ENCODE measurements at places on chromosomes 7 and 10.

DNA sequence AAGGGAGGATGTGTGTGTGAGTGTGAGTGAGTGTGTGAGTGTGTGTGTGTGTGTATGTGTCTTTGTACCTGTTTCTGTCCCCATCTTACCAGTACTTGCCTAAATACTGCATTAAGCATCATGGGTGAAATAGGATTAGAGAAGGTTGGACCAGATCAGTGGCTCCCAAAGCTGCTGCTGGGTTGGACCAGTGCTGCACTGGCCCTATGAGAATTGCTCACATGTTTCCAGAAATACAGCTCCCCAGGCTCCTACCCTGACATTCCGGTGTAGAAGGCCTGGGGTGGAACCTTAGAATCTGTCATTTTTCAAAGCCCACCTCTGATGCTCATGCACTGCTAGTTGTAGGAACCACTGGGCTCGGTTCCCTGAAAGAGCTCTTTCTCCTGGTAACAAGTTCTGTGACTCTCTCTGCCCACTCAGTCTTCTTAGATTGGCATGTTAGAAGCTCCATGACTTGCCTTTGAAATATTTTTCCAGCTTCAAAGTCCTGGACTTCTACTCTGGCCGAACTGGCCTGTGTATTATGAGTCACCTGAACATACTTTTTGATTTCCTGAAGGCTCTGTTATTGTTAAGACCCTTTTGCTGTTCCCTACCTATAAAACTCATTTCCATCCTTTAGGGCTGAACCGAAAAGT, 224.7 kb downstream of the CUX1 start:
- no peak for DNase-seq

GRCh38 chr7:73973091-73973490, 54.9 kb upstream of the ELN start:
- no peak for DNase-seq

DNA sequence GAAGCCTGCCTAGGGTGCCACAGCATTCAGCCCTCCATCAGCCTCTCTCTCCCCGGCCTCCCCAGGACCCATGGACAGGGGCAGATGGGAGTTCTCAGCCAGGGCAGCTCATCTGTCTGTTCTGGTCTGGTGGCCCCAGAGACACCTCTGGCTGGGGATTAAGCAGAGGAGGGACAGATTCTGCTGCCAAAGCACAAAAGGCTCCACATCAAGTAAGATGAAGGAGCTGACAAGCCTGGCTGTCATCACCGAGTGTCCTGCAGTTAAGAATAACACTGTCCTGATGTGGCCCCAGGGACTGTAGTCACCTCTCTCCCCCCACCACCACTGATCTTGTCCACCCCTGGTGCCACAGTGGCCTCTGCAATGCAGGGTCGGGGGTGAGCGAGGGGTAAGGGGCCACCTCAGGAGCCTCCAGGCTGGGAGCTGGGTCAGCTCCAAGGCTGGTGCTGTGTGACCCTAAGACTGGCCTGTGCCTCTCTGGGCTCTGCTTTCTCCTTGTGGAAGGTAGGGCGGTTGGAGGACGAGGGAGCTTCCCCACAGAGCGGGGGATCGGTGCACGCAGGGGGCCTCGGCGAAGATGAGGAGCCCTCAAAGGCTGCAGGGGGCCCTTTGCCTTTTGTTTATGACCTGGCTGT, 18.7 kb downstream of the C10orf105 start:
- DNase-seq = no peak

DNA sequence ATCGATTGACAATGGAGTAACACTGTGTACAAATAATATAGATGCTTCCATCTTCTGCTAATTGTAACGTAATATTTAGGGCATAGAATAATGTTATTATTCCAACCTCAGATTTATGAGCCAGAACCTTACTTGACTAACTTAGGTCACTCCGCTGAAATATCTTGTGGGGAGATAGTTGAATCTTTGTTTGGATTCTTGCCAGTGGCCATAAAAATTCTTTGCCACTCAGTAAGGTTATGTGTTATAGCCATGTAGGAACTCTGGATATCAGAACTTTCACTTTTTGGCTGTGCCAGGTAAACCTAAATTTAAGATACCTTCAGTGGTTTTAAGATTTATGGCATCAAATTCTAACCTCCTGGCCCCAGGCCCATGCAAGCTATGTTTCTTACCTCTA, 197.6 kb downstream of the WDR11 start:
- DNase-seq = no peak

DNA sequence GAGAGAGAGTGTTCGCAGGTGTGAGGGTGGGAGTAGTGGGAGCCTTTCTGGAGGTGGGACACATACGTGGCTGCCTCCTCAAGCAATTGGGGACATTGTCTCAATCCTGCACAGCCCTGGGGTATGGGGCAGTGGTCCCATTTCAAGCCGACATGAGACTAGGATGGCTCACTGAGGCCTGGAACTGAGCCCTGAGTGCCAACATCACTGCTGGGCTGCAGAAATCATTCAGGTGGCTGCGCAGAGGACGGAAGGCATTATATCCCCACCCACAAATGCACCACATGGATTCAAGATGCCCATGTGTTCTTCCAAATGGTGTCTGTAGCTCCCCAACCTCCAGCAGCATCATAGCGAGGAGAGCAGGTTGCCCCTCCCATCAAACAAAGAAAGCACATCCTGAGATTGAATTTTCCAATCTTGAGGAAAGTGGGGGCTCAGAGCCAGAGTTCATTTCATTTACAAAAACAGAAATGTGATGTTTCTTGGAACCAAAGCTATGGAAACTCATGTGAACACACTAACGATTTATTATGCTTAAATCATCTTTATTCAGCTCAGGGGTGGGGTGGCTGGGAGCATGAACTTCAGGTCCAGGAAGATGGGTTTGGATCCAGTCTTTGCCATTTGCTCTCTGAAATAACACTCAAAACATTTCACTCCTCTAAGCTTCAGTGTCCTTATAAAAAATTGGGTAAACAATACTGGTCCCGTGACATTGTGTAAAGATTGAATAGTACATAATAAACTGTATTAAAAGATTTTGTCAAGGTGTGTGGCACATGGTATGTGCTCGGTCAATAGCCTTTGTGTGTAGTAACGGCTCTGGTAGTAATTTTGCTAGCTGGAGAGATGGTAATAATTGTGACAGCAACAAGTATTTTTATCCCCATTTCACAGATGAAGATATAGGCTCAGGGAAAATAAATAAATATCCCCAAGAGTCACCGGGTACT, 4.6 kb downstream of the SFTPA2 start:
- no peak for DNase-seq

DNA sequence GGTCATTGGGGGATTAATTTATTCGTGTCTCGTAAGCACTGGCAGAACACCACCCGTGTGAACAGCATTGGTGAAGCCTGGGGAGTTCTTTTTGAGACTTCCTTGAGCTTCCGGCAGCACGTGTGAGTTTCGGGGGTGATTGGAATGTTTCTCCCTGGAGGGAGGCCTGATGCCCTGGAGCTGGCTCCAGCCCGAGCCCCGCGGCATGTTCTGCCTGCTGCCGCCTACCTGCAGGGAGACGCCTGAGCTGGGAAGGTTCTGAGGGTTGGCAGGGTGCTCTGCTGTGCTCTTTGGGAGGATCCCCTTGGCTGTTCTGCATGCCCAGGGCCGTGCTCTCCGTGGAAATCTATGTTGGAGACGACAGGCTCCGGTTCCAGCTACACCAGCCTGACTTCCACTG, 159.3 kb downstream of the MGMT start:
- no peak for DNase-seq
